ENCODE measurements at places on chromosomes 13 and 19. TPM values are rescaled to one million over a fixed set of nuclear protein-coding genes. Genes with fewer than 3 reads are reported as not detected.

ATP4A gene
- total RNA-seq, result not detected

SLC25A41 gene
- total RNA-seq, result 0.13 TPM

CCL25 gene
- not detected for total RNA-seq

DKKL1 gene
- 0.53 TPM for total RNA-seq

ZNF229 gene
- not detected for total RNA-seq

NLRP4 gene
- not detected for total RNA-seq

LRRC25 gene
- not detected for total RNA-seq

DNA sequence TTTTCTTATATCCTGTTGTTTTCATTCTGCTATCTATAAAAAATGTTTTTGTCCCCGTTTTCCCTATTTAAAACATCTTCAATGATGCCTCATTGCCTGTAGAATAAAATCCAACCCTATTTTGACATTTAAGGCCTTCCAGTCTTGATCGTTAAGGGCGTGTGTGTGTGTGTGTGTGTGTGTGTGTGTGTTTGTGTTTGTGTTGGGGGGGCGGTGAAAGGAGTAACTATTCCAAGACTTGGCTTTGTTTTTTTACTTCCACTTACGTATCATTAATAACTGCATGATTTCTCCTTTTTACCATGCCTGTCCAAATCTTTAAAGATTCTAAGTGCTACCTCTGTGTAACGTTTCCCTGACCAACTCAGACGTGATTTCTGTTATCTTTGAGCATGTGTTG, 784 bp downstream of the PIBF1 start:
- peak; percentile 57 for DNase-seq

GRCh38 chr13:48142436-48142835, 47.5 kb upstream of the MED4 start:
- no peak for DNase-seq

DNA sequence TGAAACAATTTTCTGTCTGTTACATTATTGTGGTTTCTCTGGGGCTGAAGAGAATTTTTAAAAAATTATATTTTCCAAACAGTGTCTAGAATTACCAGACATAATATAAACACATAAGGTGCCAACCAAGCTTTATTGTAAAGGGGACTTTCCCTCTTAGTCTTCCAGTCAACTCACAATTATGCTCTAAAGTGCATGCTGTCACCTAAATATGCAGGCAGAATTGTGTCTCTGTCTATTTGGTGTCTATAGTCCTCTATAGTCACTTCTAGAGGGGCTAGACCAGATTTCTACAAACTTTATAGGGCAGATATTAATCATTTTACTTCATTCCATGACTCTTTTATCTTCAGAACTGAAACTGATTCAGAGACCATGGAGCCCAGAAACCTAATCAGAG, 12.8 kb downstream of the ZNF254 start:
- no peak for DNase-seq

DNA sequence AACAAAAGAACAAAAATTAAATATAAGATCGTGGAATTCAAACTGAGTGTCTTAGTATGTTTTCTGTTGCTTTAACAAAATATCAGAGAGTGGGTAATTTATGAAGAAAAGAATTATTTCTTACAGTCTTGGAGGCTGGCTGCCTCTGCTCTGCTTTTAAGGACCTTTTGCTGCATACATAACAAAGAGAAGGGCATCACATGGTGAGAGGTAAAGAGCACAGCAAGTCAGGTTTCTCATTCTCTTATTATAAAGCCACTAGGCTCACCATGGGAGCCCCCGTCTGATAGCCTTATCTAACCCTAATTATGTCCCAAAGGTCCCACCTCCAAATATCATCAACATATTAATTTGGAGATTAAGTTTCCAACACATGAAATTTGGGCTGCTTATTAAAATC, 231.3 kb downstream of the SLITRK6 start:
- no peak for DNase-seq

GRCh38 chr13:30848332-30849027, 57.6 kb upstream of the MEDAG start:
- DNase-seq, result no peak

GRCh38 chr13:20125129-20125782, 35.6 kb downstream of the GJA3 start:
- peak; percentile 36 for DNase-seq

GRCh38 chr13:111385183-111385857, 64.9 kb downstream of the TEX29 start:
- DNase-seq, result no peak

GRCh38 chr13:40762849-40763248, 8.1 kb downstream of the MRPS31 start:
- no peak for DNase-seq

- DNase-seq, result peak; percentile 100
Measured at GRCh38 chr19:49363268-49364082, at the start of gene DKKL1. TSS of gene DKKL1 (plus strand) at chr19:49363877. CDS start at chr19:49363999, 122 bp downstream.

- no peak for DNase-seq
Measured at GRCh38 chr13:77310579-77311279, 16.2 kb downstream of the MYCBP2 start.

DNA sequence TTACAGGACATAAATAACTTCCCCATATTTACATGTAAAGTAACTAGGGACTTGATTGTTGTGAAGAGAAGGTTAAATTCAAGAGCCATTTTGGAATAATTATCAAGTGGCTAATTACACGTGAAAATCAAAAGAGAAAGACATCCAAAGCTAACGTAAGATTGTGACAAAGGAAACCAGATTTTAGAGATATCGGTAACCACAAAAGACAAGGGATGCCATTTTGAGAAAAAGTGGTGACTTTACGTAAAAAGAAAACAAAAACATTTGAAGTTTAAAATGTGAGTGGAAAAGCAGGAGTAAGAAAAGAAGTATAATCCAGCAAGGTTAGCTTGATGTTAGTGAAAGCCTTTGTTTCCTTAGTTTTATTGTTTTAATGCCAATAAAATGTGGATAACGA, 10.9 kb upstream of the VWA8 start:
- DNase-seq, result no peak

DNA sequence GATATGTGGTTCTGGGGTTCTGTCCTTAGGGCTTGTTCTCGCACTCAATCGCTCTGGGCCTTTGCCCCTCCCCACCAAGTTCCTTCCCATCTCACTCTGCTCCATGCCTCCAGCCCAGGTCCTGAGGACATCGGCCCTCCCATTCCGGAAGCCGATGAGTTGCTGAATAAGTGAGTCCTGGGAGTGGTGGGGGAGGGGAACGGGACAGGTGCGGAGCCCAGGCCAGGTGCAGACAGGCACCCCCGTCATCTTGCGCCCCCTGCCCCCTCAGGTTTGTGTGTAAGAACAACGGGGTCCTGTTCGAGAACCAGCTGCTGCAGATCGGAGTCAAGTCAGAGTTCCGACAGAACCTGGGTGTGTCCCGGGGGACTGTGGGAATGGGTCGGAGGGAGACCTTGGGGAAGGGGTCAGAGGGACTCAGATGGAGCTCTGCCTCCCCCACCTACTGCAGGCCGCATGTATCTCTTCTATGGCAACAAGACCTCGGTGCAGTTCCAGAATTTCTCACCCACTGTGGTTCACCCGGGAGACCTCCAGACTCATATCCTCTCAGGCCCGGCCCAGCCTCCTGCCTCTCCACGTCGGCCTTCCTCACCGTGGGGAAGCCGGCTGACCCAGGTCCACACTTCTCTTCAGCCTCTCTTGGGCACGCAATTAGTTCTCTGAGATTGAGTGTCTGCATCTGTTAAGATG, 10.1 kb downstream of the FUZ start:
- no peak for DNase-seq
